Stimulated activated CD4-positive, alpha-beta T cell treated with anti-CD3 and anti-CD28 coated beads, TNF-alpha, amount 100 ng/mL, for 4 hours (primary cell): ENCODE measurements at places on chromosomes 6 and 20.
A peak's percentile ranks its signal among the peaks of the same experiment; 100 is the strongest.

- DNase-seq, result no peak
Observed at GRCh38 chr6:83378621-83379388, 52.0 kb downstream of the ME1 start.

GRCh38 chr6:66985816-66986215 is 1278.8 kb upstream of the EYS start:
- no peak for DNase-seq

- no peak for DNase-seq
Observed at GRCh38 chr20:9627219-9627618, 112.8 kb downstream of the LAMP5 start.

- no peak for DNase-seq
Observed at GRCh38 chr6:2914318-2914660, 11.2 kb upstream of the SERPINB9 start.

- no peak for DNase-seq
Observed at GRCh38 chr6:13407709-13408695, 79.4 kb downstream of the GFOD1 start.

GRCh38 chr20:62682912-62683517 is 25.6 kb upstream of the NTSR1 start:
- DNase-seq, result no peak

GRCh38 chr6:149934249-149935156 is 7.3 kb upstream of the ULBP2 start:
- DNase-seq, result peak; percentile 42

- no peak for DNase-seq
Observed at GRCh38 chr20:50865591-50865990, 65.6 kb downstream of the ADNP start.

- DNase-seq, result no peak
Observed at GRCh38 chr6:162151021-162151665, 576.4 kb downstream of the PRKN start.

DNA sequence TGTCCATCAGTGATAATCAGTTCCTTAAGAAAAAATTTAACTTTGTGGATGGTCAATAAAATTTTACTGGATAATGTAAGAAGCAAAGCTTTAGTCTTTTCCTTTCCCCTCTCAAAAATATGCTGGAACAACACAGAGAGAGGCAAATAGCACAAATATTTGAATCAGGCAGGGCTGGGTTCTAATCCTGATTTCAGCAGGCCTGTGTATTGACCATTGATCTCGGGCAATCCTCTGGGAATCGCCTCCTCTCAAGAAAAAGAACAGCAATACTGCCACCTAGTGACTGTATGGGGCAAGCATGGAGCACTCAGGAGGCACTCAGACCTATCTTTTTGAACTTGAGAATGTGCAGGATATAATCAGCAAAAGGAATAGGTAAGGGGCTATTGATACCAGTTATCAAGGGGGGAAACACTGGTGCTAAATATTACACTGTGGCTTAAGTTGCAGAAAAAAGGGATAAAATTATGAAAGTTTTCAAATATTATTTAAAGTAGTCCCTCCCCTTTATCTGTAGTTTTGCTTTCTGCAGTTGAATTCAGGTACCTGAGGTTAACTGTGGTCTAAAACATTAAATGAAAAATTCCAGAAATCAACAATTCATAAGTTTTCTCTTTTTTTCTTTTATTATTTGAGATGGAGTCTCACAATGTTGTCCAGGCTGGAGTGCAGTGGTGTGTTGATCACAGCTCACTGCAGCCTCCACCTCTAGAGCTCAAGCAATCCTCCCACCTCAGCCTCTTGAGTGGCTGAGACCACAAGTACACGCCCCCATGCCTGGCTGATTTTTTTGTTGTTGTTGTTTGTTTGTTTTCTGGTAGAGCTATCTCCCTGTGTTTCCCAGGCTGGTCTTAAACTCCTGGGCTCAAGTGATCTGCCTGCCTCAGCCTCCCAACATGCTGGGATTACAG is 91.8 kb upstream of the NHSL1 start:
- DNase-seq, result no peak

DNA sequence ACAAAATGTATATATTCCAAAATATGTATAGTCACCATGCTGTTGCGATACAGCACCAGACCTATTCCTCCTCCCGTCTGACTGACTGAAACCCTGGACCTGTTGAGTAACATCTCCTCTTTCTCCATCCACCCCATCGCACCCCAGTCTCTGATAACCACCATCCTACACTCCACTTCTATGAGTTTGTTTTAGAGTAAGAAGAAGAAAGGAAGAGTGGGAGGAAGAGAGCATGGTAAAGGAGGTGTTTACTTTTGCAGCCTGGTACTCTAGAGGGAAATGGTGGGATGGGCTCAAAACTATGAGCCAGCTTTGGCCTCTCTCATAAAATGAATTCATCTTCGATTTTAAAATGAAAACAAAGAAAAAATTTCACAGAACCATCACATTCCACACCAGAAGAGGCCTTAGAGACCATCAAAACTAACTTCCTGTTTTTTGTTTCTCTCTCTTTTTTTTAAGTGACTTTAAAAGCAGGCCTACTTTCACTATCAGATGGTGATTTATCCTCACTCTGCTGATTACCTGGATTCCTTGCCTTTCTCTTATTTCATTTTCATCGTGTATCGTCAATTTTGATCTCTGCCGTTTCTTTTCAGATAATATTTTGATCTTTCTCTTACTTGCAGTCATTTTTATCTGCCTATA is 16.8 kb upstream of the FUCA2 start:
- no peak for DNase-seq

DNA sequence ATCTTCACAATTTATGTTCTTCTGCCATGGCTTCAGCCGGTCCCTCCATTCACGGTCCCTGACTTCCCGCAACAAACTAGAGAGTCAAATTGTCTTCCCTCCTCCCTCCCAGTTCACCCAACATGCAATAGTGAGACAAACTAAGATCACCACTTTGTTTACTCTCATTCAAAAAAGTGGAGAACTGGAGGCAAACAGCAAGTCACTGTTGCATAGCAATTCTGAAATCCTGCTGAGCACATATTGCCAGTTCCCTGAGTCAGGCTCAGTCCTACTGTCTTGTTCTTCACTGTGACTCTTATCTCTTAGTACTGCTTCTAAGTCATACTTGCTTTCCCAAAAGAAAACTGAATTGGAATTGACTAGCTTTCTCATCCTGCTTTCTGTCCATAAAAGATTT is 287.2 kb upstream of the SASH1 start:
- no peak for DNase-seq

- no peak for DNase-seq
Observed at GRCh38 chr6:10033223-10033829, 381.5 kb downstream of the TFAP2A start.

DNA sequence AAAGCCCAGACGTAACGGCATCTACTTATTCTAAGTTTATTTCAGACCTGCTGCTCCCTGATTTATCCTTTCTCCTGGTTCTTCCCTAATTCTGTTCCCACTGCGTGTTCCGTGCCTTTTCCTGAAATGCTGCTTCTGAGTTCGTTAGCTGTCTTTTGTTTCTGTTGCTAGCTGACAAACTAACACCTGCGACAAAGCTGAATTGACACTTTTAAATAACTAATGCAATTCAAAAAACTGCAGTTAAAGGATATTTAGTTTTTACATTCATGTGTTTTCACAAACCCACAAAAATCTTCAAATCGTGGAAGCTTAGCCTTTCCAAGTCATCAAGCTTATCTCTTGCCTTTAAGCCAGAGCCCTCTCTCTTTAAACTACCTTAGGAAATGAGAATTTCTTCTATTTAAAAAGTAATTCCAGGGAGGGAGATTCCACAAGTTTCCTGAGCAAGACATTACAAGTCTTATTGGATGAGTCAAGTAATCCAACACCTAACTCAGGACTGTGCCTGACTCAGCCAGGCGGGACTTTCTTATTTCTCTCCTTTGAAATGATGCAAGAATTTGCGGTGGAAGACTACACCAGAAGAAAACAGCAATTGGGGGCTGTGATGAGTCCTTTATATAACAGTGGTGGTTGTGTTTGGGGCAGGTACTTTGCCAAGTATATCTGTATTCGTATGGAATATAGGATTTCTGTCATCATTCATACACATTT is 6.3 kb downstream of the ADTRP start:
- no peak for DNase-seq

DNA sequence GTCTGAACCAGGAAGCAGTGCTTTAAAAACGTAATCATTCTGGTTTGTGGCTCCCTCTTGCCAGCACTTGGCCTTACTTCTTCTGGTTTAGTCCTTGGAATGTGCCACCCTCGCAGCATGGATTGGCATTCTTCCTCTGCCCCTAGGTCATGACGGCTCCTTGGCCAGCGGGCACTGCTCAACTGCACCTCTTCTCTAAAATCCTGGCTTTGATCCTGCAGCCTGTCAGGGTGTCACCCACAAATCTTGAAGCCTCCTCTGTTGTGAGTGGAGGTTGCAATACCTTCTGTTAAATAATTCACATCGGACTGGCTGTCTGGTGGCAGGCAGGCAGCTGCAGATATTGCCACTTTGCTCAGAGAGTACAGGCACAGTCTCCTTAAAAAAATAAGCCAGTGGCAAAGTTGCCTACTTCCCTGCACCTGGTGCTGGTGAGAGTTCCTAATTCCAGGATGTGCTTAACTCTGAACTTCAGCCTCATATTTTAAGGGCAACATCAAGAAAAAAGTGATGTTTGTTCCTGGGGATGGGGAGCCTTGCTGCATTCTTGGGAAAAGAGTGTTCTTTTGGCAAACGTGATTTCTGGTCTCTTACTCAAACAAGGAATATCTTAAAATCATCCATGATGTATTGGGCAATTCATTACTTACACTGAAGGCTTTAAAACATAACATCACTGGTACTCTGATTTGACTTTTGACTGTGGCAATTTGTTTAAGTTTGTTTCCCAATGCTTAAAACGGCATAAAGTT is 179.8 kb downstream of the FOXA2 start:
- DNase-seq, result no peak

GRCh38 chr6:137830511-137830911 is 36.5 kb upstream of the TNFAIP3 start:
- no peak for DNase-seq

GRCh38 chr6:132683543-132683942 is 24.6 kb upstream of the TAAR1 start:
- DNase-seq, result no peak

DNA sequence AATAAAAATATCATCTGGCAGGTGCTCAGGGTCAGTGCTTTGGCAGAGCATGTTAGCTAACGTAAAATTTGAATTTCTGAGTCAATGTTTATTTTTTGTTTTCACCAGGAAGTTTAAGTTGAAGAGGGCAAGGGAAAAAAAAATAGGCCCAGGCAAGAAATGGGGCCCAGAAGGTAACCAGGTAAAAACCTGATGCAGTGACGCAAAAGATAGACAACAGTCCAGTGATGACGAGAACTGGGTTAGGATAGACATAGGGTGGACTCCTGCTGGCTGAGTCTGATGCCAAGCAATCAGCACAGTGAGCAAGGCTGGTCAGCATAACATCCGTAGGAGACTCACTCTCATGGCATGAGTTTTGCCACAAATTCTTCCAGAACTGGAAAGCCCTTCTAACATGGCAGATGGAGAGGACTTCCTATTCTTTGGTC is 42.2 kb downstream of the ZHX3 start:
- DNase-seq, result no peak

DNA sequence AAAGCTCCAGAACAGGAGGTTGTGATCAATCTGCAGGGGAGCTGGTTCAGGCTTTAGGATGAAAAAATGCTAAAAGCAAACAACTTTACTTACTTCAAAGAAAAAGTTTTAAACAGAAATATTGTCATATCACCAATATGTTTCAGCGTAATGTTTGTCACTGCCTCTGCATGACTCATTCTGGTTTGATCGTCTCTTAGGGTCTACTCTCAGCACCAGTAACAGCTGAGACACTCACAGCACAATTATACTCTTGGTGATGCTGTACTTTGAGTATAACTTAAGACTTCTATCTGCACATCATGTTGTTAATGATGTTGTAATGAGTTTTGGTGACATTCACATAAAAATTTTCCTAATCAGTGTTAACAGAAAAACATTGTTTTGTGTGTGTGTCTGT is 665.4 kb downstream of the EPM2A start:
- DNase-seq, result no peak

- DNase-seq, result no peak
Observed at GRCh38 chr6:27829453-27830211, 82.6 kb downstream of the OR2B2 start.

DNA sequence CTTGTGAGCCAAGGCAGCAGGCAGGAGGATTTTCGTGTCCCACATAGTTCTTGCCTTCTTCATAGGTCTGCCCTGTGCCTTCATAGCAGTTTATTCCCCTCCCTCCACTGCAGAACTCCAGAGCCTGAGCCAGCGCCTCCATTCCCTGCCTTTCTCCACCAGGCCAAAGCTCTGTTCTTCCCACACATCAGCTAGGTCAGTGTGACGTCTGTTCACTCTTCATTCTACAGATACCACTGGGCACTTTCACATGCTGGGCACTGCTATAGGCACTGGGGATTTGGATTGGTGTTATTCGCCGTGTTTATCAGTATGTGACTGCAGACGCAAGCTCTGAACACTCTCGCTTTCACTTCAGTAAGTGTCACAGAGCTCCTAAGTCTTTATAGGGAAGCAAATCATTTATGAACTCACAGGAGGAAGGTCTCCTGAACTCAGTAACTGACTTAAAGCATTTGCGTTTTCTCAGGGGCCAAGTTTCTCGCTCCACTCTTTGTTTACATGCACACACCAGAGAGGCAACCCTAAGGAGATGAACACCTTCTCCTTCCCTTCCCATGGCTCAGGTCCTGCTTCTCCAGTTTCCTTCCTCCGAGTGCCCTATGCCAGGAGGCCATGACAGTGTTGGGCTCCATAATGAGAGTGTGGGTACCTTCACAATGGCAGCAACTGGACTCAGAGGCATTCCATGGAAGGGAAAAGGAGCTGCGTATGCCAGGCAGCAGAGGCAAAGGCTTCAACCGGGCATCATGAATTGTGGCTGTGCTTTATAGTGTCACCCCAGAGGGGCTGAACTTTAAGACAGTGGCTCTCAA is 6.3 kb upstream of the APMAP start:
- no peak for DNase-seq

GRCh38 chr6:28606424-28607391 is 81.0 kb downstream of the GPX5 start:
- DNase-seq, result no peak

- no peak for DNase-seq
Observed at GRCh38 chr20:19099596-19100545, 112.6 kb upstream of the SLC24A3 start.

DNA sequence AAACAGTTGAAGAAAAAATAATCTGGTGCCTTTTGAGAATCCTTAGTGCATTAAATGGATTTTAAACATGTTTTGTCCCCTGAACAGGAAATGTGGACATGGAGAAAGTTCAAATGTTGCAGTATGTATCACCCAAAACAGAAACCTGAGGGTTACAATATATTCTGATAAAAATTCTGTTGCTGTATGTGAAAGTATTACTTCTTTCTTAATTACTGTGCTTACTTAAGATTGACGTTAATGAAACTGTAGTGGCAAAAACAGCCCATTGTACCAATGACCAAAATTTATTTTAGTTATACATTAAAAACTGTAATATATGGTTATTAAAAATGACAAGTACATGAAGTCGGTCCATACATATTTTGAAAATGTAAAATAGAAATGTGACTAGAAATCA is 100.6 kb downstream of the PRDM1 start:
- DNase-seq, result no peak

- DNase-seq, result no peak
Observed at GRCh38 chr6:14502551-14502950, 385.0 kb downstream of the CD83 start.

GRCh38 chr6:7785243-7786035 is 59.5 kb downstream of the BMP6 start:
- DNase-seq, result no peak
